ENCODE measurements at places on chromosomes 11 and 22.

GRCh38 chr11:122863704-122864326 lies 18.7 kb upstream of the JHY start:
- peak; percentile 48 for DNase-seq

- DNase-seq, result peak; percentile 70
Measured at GRCh38 chr11:101860696-101861427, 53.9 kb upstream of the CEP126 start.

- no peak for DNase-seq
Measured at GRCh38 chr11:45280449-45280848, 5.7 kb downstream of the SYT13 start.

DNA sequence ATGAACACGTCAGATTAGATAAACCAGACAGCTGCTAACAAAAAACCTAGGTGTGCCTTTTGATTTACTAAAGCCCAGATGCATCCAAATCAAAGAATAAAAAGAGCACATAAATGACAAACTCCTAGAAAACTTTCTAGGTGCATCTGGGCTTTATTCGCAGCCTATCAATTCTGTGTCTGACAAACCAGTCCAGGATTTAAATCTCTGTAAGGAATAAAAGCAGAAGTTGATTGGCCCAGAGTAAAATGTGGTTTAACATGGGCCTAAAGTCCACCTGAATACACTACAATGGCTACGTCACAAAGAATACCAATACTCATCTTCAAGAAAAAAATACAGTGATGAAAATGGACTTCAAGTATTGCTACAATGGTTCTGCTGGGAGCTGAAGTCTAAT lies 66.8 kb downstream of the SOX6 start:
- DNase-seq, result no peak

DNA sequence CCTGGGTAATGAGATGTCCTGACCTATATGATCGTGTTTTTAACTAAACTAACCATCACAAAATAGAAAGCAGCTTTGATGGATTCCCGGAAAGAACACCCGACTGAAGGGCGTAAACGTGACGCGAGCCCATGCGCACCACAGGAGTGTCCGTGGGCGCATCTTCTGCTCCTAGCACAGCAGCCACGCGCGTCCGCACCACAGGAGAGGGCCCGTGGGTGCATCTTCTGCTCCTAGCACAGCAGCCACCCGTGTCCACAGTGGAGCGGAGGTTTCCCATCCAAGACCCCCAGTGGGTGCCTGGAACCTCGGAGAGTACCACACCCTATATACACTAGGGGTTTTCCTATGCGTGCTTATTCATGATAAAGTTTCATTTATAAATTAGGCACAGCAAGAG lies 36.1 kb upstream of the NRIP3 start:
- DNase-seq, result no peak

GRCh38 chr11:62000539-62001446 lies 33.4 kb upstream of the FTH1 start:
- no peak for DNase-seq

GRCh38 chr11:46071091-46071490 lies 50.2 kb downstream of the PHF21A start:
- no peak for DNase-seq

GRCh38 chr22:46444390-46444854 lies 93.0 kb downstream of the CELSR1 start:
- no peak for DNase-seq

GRCh38 chr11:13316528-13316961 lies 39.0 kb downstream of the BMAL1 start:
- peak; percentile 81 for DNase-seq

- DNase-seq, result peak; percentile 90
Measured at GRCh38 chr11:10303558-10304363, 1.1 kb upstream of the ADM start.

GRCh38 chr11:11313426-11313825 lies 39.6 kb downstream of the CSNK2A3 start:
- no peak for DNase-seq

DNA sequence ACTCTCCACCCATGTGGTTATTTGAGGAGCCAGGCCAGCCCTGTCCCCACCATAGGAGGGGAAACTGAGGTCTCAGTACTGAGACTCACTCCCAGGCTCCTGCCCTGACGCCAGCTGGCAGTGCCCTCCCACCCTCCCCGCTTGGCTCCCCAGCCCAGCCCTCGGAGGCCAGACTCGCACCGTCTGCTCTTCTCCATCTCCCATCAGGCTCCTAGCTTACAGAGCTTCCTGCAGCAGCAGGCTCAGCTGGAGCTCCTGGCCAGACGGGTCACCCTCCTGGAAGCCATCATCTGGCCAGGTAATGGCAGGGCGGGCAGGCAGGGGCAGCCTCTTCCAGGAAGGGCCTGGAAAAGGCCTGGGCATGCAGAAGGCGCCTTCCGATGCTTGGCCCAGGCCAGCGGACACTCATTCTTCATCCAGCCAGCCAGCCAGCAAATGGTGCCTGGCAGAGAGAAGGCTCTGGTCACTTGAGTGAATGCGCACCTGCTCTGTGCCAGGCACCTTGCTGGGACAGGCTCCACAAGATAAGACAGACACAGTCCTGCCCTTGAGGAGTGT lies 12.6 kb downstream of the RHBDD3 start:
- DNase-seq, result no peak

DNA sequence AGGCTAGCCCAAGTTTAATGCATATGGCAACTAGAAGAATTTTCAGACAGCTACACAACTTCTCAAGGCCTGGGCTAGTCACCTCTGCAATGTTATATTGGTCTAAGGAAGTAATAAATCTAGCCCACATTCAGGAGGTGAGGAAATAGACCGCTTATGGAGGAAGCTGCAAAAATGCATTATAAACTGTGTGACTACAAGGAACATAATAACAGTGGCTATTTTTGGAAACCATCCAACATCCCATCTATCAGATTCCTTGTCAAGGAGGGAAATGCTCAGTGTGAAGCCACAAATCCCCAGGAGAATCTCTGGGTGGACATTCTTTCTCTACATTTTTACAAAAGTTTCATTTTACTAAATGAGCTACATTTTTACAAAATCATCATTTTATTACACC lies 76.1 kb downstream of the BBOX1 start:
- peak; percentile 57 for DNase-seq

DNA sequence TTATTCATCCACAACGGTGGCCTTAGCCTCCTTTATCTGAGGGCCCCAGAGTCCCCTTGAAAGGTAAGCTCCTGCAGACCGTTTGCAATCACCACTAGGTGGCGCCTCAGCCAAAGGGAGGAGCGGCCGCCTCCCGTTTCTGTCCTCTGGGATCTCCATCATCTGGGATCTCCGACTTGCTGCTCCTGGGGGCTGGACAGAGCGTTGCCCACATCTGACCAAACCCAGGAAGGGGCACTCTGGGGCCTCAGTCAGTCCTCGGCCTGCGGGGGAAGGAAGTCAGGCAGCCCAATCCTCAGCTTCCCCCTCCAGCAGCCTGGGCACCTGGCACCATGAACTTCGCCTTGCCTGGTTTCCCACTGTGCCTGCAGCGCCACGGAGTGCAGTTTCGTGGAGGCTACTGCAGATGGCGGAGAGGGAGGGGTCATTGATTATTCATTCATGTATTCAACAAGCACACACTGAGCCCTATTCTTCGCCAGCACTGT lies 23.5 kb downstream of the TP53I11 start:
- DNase-seq, result peak; percentile 61

DNA sequence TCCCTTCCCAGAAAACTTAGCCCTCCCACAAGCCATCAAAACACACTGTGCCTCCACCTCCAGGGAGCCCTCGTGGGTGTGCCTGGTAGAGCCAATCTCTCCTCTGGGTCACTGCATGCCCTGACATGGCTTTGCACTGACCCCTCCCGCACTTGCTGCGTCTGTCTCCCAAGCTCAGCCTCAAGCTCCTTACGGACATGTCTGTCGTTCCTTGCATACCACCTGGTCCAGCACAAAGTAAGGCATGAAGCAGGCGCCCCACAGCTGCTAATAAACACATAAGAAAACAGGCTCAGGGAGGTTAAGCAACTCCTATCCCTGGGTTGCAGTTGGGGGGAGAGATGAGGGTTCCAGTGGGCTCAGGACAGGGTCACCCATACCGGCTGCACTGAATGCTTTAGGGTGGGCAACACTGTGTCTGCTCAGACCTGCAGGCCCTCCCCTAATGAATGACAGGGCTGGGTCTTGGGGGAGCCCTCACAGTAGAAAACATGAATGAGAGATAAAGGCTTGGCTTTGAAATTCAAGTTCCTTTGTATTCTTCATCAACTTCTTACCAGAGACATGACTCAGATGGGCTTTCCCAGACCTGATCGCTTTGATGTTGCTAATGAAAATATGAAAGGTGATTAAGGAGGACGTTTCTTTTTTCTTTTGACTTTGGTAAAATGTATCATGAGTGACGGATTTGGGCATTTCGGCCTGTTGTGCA lies 38.0 kb downstream of the PHF21B start:
- DNase-seq, result no peak

- peak; percentile 29 for DNase-seq
Measured at GRCh38 chr11:693415-693831, 1.6 kb downstream of the DEAF1 start.

DNA sequence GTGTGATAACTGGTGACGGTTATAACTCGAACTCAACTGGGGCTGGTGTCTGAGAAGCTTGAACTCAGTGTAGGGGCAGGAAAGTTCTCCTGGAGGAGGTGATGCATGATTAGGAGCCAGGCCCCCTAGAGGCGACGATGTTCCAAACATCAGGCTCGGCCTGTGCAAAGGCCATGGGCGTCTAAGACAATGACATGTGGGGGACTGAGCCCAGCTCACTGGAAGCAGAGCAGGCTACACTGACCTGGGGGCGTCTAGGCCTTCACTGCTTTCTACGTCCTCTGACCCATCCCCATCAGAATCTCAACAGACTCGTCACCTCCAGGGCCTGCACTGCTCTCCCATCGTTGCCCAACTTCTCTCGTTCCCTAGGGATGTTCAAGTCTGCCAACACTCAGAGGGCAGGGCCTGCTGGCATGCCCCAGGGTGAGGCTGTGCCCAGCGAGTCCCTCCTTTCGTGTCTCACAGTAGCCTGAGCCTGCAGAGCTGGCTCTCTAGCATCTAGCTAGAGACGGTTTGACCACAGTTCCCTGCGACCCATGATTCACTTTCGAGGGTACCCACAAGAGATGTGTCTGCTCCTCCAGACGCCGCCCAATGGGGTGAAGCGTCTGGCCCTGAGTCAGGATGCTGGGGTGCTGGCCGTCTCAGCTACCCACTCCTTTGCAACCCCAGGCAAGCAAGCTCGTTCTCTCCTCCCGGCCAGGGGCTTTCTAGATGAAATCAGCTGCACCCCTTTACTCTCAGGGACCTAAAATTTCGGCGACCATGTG lies 1.1 kb upstream of the ATG16L2 start:
- DNase-seq, result peak; percentile 79

DNA sequence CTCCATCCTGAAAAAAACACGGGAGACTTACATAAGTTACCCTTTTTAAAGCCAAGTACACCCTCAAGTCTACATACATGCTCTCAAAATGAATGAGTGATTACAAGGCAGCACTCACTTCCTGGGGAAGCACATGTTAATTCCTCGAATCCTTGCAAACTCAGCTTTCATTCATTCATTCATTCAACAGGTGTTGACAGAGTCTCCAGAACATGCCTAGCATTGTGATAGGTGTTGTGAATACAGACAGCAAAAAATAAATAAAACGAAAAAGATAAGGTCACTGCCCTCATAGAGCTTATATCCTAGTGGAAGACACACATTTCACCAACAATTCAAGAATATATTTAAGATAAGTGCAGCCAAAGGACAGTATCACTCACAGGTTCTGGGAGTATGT lies 19.7 kb downstream of the MPPED2 start:
- DNase-seq, result no peak

GRCh38 chr11:111361052-111361801 lies 17.8 kb downstream of the POU2AF1 start:
- no peak for DNase-seq

All from EL (cell line).